Hematopoietic multipotent progenitor cell treated with erythropoietin and hydrocortisone succinate and interleukin-3 and kit ligand, for 4 days (in vitro differentiated cells): ENCODE measurements at places on chromosomes 12 and 14.

DNA sequence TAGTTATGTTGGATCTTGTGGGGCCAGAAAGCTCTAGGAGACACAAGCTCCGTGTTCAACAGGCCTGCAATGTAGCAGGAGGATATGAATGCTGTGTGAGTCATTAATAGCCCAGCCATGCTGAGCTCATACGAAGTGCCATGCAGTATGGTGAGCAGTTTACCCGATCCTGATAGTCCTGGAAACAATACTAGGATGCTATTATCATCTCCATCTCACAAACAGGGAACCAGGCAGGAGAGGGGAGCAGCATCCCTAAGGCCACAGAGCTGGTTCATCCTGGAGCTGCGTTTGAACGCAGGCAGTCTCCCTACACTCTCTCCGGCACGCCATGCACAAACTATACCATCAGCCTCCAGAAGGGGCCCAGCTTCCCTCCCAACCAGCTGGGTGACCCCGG lies 20.5 kb downstream of the TTC7B start:
- no peak for DNase-seq

DNA sequence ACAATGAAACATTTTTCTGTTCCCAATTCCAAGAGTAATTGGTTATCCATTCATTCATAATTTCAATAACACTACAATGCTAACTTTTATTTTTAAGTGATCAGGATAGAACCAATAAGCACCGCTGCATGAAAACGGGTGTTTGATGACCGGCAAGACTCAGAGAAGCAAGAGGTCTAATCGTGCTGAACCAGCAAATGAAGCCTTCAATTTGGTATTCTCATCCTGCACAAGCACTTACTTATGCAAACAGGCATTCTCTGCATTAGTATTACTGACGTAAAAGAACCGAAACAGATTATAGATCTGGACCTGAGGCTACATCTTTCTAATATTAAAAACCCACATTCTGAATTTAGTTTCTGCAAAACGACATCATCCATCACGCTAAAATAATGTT lies 67.7 kb downstream of the RBM19 start:
- no peak for DNase-seq

- no peak for DNase-seq
Measured at GRCh38 chr12:58645946-58646345, 274.4 kb downstream of the LRIG3 start.

DNA sequence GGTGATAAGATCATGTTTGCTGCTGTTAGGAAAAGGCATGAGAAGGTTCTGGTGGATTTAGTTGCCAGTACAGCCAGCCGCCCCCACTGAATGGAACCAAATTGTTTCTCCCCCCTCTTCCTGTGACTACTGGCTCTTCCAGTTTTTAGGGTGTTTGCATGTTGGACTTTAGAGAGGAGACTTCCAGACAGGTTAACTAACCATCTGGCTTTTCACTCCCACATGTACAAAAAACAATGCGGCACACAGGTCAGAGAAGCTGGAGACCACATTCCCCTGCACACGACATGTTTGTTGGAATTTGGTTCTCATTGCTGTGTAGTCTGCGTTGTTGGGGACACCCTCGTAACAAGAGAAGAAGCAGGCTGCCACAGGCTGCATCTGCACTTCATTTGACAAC lies 103.9 kb upstream of the TMEM132C start:
- DNase-seq: no peak

- DNase-seq: peak; percentile 61
Measured at GRCh38 chr12:113284751-113285150, 50.2 kb downstream of the SLC8B1 start.

- peak; percentile 85 for DNase-seq
Measured at GRCh38 chr12:19440019-19440858, 947 bp downstream of the AEBP2 start.

- DNase-seq: no peak
Measured at GRCh38 chr12:91021076-91021475, 16.3 kb upstream of the EPYC start.

- peak; percentile 40 for DNase-seq
Measured at GRCh38 chr14:92600318-92601053, 86.9 kb downstream of the RIN3 start.

GRCh38 chr12:114342656-114343055 lies 63.3 kb downstream of the TBX5 start:
- no peak for DNase-seq

DNA sequence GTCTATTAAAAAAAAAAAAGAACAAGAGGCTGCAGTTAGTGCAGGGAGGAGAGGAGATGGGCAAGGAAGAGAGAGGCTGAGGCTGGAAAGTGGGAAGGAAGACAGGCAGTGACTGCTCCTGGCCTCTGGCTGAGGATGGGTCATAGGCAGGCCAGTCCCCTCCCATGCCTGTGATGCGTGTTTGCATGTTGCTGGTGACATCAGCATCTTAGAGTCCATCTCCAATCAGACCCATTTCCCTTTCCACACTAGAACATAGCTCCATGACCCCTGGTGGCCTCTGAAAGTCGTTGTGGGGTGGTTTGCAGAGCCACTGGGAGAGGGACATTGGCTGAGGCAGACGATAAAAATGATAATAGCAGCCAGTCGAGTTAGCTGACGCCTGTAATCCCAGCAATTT lies 132.9 kb downstream of the PTPN11 start:
- no peak for DNase-seq

GRCh38 chr12:84661786-84662185 lies 250.8 kb downstream of the SLC6A15 start:
- no peak for DNase-seq

- DNase-seq: no peak
Measured at GRCh38 chr12:67819902-67820301, 169.3 kb upstream of the IFNG-AS1 start.

DNA sequence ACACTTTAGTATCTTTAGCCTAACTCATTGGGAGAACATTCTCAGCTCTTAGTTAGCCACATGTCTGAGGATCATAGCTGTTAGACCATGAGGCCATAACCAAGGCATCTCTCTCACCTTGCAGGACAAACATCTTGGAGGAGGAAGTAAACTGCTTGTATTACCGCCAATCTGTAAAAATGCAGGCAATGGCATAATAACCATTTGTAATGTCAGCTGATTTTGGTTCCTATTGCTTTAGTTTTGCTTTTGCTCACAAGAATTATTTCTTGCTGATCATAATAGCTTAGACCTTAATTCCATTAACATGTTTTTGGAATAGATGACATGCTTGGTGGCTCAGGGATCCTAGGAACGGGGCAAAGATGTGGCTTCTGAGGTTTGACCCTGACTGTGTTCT lies 16.4 kb upstream of the GSG1 start:
- no peak for DNase-seq

DNA sequence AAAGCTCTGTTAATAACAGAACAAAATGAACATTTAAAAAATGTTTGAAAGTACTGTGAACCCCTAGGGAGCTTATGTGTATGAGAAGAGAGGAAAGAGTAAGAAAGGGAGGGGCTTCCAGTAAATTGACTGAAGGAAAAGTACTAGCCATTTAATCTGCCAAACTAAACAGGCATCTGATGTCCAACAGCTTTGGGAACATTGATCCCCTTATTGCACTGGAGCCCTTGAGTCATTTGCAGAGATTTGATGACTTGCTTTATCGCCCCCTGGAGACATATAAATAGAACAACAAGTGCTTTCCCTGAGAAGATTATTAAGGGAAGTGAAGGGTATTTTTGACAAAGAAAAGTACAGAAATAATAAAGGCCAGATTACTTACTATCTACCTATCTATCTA lies 319.3 kb upstream of the NOVA1 start:
- DNase-seq: peak; percentile 41

- DNase-seq: no peak
Measured at GRCh38 chr14:26765301-26765700, 167.5 kb upstream of the NOVA1 start.

DNA sequence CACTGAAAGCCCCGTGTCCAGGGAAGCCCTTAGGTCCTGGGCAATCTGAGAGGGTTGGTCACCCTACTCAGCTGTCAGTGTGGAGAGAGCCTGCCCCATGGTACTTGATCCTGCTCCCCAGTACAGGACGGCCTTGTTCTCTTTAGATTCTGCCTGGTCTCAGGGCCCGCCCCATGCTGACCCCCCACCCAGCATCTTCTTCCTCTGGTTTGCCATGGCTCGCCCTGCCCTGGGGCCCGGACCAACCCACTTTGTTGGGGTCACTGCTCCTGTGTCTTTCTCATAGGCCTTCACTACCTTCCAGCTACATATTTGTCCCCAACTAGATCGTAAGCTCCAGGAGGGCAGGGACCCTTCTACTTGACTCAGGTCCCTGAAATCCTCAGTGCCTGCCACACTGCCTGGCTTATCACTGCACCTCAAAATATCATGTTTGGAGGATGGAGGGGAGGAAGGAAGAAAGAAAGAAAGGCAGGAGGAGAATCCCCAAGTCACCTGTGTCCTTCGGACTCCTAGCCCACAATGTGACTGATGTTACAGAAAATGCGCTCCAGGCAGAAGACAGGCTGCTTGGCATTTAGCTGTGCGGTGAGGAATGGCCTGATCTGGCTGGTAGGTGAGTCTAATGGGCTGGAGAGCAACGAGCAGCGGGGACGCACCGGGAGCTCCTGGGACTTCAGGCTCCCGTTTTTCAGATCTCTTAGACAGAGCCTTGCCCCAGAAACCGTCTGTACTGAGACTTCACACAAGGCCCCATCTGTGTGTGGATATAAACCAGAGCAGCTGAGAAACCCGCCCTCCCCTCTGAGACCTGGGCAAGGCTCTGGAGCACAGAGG lies 66.1 kb downstream of the C14orf132 start:
- no peak for DNase-seq

GRCh38 chr12:47900131-47901062 lies 4.4 kb downstream of the VDR start:
- peak; percentile 43 for DNase-seq

DNA sequence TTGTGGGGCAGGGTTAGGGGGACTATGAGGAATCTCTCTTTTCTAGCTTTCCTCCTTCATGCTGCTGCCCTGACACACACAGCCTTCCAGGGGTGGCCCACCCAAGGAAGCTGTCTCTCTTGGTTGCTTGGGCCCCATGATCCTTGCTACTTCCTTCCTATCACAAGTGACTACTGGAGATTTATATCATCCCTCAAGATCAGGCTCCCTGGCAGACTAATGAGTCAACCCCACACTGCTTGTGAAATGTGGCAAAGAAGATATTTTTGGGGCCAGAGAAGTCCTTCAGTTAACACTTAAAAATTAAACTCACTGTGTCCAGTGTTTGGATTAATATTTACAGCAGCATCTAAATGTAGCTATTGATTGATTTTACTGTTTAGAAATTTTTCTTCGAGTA lies 1.5 kb downstream of the OR4E1 start:
- DNase-seq: peak; percentile 38

GRCh38 chr12:89346741-89347324 lies 5.5 kb downstream of the DUSP6 start:
- peak; percentile 67 for DNase-seq

DNA sequence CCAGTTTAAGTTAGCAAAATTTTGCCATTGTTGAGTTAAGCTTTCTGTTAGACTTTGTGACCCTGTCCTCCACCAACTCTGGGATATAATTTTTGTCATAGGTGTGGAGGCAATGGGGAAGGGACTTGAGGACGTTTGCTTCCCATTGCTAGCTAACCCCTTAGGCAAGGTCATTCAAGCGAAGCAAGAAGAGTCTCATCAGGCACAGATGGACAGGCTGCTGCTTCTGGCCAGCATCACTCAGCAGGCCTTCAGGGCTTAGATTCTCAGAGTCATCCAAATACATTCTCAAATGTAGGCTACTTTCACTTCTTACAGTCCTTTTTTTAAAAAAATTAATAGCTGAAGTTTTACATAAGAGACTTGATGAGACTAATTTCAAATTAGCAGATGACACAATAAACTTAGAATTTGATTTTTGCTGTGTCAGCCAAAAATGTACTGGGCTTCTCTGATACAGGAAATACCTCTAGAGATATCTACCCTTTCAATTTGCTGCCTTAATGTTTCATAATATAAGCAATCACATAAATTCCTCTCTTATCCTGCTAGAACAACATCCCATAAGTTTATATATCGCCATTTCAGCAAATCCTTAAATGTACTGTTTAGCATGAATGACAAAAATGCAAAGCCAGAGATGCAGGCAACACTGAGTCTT lies 875.2 kb downstream of the FLRT2 start:
- DNase-seq: no peak

DNA sequence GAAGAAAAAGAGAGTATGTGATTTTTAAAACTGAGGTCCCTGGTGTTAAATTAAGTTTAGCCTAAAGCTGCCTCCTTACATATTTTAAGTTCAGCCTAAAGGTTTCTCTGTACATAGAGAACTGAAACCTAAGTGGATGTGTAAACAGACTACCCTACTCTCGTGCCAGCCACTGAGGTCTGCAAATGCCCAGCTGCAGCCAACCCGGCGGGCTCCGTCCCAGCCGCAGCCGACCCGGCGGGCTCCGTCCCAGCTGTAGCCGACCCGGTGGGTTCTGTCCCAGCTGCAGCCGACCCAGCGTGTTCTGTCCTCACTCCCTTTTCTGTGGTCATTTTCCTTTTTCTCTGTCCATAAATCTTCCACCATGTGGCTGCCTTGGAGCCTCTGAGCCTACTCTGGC lies 97.2 kb upstream of the SFSWAP start:
- DNase-seq: no peak

- DNase-seq: no peak
Measured at GRCh38 chr14:34548472-34548981, 9.0 kb upstream of the EAPP start.
